M059J (cell line): ENCODE measurements at places on chromosomes 6 and 20. TPM values are rescaled to one million over a fixed set of nuclear protein-coding genes. Genes with fewer than 3 reads are reported as not detected.

DNA sequence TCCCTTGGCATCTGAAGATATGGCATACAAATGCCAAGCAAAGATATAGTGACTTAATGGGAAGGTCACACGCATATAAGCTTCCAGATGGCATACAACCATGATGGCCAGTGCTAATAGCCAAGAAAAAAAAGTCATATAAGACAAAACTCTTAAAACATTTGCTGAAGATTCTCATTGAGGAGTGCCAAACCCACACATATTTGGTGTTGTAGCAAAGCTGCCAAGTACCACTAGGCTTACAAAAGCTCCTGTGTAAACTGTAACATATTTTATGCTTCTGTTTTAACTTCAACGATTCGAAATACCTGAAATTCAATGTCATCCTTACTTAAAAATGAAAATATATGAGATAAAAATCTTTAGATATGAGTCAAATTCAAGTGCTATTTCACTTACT, 123.0 kb downstream of the HMGCLL1 start:
- no peak for DNase-seq

Gene SLC2A10
- 27.6 and 28.5 TPM in 2 replicates for total RNA-seq

DNA sequence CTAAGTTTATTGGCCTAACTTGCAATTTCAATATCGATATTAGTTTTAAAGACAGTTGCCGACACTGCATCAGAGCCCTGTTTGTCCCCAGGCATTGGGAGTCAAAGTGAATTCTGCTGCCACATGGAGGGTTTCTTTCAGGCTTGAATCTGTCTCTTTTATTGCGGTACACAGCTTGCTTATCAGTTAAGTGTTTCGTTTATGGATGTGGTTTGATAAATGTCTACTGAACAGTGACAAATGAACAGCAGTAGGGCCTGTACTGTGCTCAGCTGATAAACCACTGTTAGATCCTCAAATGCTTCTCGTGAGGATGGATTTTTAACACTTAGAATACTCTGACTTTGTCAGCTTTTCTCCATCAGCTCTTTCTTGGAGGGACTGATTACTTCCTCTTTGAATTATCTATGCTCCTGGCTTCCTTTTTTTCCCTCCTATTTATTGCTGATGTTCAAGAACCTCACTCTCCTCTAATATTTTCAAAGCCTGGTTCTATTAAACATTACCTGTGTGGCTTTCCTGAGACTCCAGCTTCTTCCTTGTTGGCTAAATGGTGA, 240.8 kb downstream of the PLCB1 start:
- no peak for DNase-seq

GRCh38 chr6:91281901-91282300, 695.0 kb upstream of the MAP3K7 start:
- DNase-seq, result no peak

DNA sequence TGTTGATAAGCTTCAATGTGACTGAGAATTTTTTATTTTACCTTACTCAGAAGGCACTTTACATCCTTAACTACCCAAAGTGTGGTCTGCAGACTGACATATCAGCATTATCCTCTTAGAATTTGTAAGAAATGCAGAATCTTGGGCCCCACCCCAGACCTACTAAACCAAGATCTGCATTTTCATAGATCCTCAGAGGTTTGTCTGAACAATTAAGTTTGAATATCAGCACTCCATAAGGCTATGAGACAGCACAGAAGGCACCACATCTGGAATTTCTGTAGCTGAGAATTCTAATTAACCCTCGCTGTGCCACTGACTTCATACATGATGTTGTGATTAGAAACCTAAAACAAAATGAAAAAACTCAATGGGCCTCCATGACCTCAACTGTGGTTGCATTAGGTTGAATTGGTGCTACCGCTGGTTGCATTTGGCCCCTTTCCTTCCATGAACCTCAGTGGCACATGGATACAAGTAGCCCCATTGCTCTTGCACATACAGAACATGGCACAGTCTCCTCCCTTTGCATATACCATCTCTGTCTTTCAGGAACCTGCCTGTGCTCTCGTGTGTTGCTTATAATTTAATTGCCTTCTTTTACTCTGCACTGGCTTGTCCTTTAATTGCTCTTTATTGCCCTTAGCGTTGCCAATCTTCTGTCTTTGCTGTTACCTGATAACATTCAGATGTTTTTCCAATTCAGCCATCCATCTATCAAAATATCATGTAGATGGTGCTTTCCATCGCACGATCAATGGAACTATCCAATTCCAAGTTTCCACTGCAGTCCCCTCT, 13.4 kb downstream of the ENPP1 start:
- DNase-seq, result no peak

Gene LTB
- total RNA-seq, result 2.1 and 4.6 TPM in 2 replicates
